ENCODE measurements at places on chromosomes 2 and 18. TPM values are rescaled to one million over a fixed set of nuclear protein-coding genes. Genes with fewer than 3 reads are reported as not detected.

PLEK gene
- not detected for total RNA-seq

IMPA2 gene
- 1.1 TPM for total RNA-seq

SH3RF3 gene
- total RNA-seq, result 2.0 TPM

CFAP65 gene
- not detected for total RNA-seq

GAREM1 gene
- 2.7 TPM for total RNA-seq

AGBL5 gene
- total RNA-seq, result 25.0 TPM

PAX3 gene
- total RNA-seq, result 7.6 TPM

LIPG gene
- total RNA-seq, result 33.1 TPM
